ENCODE measurements at places on chromosomes 1 and 21.

DNA sequence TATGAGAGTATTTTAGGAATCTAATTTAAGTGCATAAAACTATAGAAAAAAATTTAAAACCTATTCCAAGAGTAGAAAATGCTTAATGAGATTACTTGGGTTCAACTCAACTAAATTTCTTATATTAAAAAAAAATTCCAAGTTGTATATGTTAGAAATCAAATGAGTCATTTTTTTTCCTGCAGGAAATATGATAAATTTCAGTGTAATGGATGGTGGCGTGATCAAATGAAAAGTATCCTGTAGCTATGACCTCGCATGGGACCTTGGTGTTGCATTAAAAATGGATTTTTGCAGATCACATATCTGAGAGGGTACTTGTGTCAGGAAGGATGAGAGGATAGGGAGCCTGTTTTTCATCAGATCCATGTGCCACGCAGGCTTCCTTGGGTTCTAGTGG is 17.9 kb downstream of the ATP5PO start:
- DNase-seq = no peak

GRCh38 chr1:188668083-188668482 is 1809.6 kb downstream of the BRINP3 start:
- no peak for DNase-seq

DNA sequence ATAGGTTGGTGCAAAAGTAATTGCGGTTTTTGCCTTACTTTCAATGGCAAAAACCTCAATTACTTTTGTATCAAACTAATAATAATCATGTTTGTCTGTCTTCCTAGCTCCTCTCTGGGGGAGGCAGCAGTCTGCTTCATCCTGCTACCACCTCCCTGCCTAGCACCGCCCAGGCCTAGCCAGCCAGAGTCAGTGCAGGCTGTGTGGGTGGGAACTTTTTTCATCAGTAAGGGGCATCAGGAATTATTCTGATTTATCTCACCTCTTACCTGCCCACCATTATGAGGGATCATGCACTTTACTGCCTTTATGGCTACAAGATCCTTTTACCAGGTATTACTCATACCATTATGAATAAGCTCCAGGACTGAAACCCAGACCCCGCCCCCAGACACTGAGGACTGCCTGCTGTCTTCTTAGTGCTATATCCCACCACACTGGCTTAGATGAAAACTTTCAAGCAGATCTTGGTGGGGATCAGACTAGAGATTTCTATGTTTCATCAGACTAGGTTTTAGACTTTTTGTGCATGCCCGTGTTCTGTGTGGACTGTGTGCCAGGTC is 116.4 kb downstream of the PBX1 start:
- no peak for DNase-seq

DNA sequence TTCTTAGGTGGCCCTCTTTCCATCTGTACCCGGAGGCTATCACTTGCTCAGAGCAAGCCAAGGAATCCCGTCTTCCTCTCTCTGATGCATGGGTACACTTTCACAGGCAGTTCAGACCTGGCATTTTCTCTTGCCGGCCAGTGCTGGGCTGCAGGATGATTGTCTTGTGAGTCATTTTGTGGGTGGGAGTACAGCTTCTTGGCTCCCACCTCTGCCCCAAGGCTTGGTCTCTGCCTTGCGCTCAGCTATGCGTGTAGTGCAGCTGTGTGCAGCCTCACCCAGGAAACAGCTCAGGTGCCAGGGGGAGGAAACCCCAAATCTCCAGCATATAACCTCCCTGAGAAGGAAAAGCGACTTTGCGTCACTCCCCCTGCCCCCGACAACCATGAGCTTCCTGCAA is 3.9 kb upstream of the AJAP1 start:
- DNase-seq = no peak

- DNase-seq = no peak
These were observed 69.0 kb downstream of the PGM1 start for GRCh38 chr1:63662056-63662836.

GRCh38 chr1:59443310-59443709 is 146.4 kb downstream of the FGGY start:
- DNase-seq = no peak

- no peak for DNase-seq
These were observed 937 bp downstream of the CD48 start for GRCh38 chr1:160710517-160711252.

Measured in activated CD8-positive, alpha-beta memory T cell treated with anti-CD3 and anti-CD28 coated beads for 4 hours (primary cell).